ENCODE measurements at places on chromosomes 2 and 18.

- no peak for DNase-seq
Measured at GRCh38 chr2:2850218-2850755, 519.2 kb upstream of the MYT1L start.

DNA sequence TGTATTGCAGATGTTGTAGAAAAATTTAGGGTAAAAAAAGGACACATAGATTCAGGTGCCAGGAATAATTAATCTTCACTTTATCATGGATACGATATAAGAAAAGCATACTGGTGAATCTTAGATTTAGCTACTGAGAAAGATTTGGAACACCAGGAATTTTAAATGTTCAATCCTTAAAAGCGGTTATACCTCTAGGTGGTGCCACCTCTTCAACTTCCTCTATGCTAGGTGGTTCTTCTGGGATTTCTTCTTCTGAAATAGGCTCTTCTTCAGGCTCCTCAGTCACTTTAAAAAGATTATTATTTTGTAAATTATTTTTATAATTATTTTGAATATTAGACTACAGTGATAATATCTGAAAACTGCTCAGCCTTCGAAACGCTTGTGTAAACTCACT lies 133.1 kb downstream of the TTN start:
- DNase-seq: no peak

- no peak for DNase-seq
Measured at GRCh38 chr2:184628051-184628450, 29.7 kb downstream of the ZNF804A start.

- no peak for DNase-seq
Measured at GRCh38 chr2:147006736-147007141, 838.1 kb upstream of the ACVR2A start.

DNA sequence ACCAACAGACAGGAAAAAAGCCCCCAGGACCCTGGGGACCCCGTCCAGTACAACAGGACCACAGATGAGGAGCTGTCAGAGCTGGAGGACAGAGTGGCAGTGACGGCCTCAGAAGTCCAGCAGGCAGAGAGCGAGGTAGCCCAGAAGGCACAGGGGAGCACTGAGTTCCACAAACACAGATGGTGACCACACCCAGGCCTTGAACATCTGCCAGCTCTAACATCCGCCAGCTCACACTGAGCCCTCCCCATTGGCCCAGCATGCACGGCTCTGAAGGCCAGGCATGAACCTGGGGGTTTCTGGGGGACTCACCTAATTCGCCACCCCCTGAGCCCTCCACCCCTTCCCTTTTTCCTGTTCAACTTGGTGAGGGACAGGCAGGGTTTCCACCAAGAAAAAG lies 25.6 kb upstream of the PRLH start:
- no peak for DNase-seq

GRCh38 chr2:41910126-41910525 lies 137.7 kb upstream of the PKDCC start:
- DNase-seq: no peak

- DNase-seq: no peak
Measured at GRCh38 chr2:106175086-106175850, 18.8 kb downstream of the UXS1 start.

- DNase-seq: no peak
Measured at GRCh38 chr2:182883451-182883850, 17.0 kb upstream of the FRZB start.

GRCh38 chr2:63046552-63046951 lies 4.1 kb upstream of the OTX1 start:
- no peak for DNase-seq

GRCh38 chr2:120887320-120887697 lies 151.6 kb downstream of the GLI2 start:
- no peak for DNase-seq

- DNase-seq: no peak
Measured at GRCh38 chr18:22639026-22639463, 221.3 kb upstream of the CTAGE1 start.

DNA sequence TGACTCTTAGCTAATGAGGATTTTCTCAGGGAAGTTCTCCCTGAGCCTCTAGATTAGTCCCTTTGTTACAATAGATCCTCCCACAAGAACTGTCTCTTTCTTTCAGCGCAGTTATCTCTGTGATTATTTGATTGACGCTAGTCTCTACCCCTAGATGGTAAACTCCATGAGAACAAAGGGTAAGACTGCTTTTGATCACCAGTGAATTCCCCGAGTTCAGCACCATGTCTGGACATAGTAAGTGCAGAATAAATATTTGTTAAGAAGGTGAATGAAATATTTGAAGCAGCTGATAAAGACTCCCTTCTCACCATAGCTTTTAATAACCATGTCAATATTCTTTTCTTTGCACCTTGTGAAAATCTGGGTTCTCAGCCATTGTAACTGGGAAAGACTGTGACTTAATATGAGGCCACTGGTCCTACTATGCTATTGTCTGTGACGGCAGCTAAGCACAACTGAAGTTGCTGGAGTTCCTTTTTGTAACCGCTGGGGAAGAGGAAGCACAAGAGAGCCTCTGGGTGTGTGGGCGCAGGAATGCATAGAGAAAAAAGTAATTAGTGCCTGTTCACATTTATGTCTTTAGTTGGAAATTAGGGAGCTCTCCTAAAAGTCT lies 214.7 kb downstream of the TGIF1 start:
- DNase-seq: no peak

DNA sequence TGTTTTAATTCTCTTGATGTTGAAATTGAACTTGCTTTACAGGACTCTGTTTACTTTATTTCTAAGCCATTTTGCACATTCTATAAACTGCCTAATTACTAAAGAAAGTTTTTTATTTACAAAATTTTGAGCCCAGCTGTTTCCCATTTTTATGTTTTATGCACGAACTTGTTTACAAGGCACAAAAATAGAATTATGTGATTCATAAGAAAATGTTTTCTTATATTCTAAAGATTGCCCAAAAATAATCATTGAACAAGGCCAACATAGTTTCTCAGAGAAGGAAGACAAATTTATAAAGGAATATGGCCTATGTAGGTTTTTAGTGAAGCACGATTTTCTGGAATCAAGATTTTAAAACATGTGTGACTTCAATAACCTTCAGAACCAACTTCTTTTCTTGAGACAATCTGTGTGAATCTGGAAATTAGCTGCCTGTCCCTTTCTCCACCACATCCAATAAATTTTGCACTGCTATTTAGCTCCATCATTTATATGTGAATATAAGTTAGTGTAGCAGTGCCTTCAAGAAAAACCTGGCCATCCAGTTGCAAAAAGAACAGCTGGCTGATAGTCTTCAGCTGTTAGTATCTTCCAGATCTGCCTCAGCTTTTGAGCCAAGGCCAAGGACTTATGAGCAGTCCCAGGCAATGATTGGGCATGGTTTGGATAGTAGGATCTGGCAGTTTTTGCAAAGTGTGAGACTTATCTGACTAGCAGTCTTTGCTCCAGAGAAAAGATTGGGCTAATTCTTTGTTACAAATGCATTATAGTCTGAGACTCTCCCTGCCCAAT lies 253.2 kb upstream of the COL3A1 start:
- no peak for DNase-seq

DNA sequence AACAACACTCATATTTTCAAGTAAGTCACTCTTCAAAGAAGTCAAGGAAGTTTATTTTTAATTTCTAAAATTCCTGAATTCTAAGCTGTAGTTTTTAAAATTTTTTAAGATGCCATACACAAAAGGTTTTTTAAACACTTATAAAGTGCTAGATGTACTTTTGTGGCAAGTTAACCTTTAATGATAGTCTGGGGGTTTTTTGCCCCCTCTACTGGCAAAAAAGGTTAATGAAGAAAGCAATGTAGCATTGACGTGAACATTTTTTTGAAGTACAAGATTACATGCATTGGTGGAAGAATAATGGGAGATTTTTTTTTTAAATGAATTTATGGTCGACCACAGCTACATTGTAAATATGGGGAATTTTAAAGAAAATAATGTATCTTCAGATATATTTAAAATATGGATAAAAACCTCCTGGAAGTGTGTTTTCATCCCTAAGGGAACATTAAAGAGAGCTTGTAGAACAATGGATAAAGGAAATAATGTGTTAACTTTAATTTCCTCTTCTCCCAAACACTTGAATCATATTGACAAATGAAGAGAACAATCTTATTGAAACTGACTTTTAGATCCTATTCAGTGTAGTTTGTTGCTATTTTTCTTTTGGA lies 12.6 kb downstream of the ITPRID2 start:
- peak; percentile 47 for DNase-seq

- DNase-seq: no peak
Measured at GRCh38 chr2:165529130-165529529, 59.6 kb downstream of the CSRNP3 start.

DNA sequence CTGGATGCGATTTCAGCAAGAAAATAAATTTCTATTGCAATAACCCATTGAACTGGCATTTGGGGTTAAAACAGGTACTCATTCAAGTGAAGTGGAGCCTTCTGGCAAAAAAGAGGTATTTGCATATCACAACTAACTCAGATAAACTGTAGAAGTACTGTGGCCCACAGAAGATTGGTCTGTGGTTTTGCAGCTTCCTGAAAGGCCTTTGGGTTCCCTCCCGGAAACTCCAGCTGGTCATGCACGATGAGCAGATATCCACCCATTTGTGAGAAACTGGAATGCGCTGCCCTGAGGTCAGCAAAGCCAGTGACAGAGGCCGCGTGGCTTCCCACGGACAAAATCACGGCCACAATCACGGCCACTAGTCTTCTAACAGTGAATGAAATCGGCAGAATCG lies 106.3 kb downstream of the EPHA4 start:
- peak; percentile 20 for DNase-seq

DNA sequence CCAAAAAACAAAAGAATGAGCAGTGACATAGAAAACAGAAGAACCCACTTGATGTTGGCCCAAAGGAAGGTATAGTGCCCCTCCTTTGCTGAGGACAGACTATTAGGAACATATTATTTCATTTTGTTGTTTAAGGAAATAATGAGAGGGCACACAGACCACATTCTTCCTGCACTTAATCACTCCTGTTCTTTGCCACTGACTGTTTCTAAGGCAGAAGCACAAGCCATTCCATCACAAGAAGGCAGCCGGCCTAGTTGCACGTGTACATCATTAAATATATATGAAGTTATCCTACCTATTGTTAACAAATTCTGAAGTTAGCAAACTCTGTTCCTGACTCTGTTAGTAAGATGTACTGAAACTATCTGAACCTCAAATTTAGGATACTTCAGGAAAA lies 110.0 kb downstream of the LNPK start:
- no peak for DNase-seq

GRCh38 chr2:120670371-120670770 lies 65.3 kb upstream of the GLI2 start:
- DNase-seq: no peak

- DNase-seq: no peak
Measured at GRCh38 chr18:70523792-70524182, 234.9 kb downstream of the SOCS6 start.

GRCh38 chr2:105576440-105577241 lies 168.1 kb upstream of the NCK2 start:
- peak; percentile 39 for DNase-seq

DNA sequence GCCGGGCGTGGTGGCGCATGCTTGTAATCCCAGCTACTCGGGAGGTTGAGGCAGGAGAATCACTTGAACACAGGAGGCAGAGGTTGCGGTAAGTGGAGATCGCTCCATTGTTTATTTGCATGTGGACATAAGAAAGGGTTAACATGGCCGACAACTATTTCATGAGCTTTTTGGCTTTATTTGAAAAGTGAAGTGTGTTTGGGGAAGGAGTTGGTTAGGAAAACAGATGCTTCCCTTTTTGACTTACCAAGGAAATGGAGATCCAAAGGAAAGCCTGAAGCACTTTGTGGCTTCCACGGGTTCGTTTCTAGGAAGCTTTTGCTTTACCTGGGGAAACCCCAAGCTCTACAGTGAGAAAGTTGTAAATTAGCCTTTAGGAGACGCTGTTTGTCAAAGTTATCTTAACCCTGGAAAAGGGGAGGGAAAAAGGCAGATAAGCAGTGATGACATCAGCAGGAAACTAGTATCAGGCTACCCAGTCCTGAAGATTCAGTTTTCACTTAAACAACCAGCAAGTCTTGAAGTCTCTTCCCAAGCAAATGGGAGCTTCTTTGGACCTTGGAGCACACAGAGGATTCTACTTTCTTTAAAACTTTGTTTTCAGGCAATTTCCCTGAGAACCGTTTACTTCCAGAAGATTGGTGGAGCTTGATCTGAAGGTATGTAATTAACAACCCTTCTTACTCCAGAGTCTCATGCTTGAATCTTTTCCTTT lies at the start of gene CASP10:
Gene CASP10, plus strand, starts transcription at position 492 of the 715 bp plus-strand sequence. CDS start 2,637 bp downstream, outside the sequence.
- DNase-seq: peak; percentile 80

GRCh38 chr2:124649001-124649400 lies 623.9 kb downstream of the CNTNAP5 start:
- DNase-seq: no peak

DNA sequence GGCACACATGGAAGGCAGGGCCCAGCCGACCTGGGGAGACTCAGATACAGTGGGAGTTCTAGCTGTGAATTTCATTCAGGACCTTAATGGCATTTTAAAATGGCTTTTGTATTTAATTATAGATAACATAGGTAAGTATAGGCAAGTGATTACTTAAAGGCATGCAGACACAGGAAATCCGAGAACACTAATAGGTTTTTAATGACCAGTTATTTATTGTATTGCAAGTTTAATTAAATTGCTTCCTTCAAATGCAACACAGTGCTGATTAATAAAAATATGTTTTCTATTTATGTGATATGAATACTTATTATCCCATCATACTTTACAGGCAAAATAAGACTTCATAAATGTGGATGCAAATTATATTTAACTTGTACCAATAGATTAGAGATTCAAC lies 19.7 kb upstream of the SH3RF3 start:
- DNase-seq: no peak

DNA sequence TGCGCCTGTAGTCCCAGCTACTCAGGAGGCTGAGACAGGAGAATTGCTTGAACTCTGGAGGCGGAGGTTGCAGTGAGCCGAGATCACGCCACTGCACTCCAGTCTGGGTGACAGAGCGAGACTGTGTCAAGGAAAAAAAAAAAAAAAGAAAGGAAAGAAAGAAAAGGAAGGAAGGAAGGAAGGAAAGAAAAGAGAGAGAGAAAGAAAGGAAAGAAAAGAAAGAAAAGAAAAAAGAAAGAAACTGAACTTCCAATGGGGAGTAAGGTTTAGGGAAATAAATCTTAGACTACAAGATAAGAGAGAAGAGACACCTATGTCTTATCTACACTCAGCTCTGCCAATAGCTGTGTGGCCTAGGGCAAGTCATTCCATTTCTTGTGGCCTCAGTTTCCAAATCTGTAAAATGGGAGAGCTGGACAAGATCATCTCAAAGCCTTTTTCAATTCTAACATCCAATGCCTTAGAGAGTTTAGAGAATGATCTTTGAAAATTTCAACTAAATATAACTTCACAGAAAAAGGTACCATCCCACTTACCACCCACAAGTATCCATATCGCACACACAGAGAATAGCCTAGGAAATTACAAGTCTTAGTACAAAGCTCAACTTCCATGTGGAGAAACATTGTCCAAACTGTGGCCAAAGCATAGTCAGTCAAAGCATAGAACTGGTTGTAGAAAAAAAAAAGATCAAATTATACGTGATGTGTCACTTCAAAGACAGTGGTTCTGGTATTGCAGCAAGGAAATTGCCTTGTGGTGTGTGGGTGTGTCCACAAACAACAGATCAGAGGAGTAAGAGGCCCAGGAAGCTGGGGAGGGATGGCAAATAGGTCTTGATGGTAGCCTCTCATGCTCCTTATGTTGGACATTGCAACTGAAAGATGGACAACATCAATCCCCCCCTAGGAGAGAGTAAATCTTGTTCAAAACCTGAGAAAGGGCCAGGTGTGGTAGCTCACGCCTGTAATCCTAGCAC lies 42.4 kb downstream of the SLC14A2 start:
- DNase-seq: no peak

GRCh38 chr2:116696903-116697302 lies 1117.6 kb upstream of the DDX18 start:
- DNase-seq: no peak

- no peak for DNase-seq
Measured at GRCh38 chr2:101698014-101698843, 722 bp downstream of the MAP4K4 start.

All from Jurkat, Clone E6-1 (cell line).